Effector memory CD4-positive, alpha-beta T cell (primary cell): ENCODE measurements at places on chromosomes 7 and 10.

DNA sequence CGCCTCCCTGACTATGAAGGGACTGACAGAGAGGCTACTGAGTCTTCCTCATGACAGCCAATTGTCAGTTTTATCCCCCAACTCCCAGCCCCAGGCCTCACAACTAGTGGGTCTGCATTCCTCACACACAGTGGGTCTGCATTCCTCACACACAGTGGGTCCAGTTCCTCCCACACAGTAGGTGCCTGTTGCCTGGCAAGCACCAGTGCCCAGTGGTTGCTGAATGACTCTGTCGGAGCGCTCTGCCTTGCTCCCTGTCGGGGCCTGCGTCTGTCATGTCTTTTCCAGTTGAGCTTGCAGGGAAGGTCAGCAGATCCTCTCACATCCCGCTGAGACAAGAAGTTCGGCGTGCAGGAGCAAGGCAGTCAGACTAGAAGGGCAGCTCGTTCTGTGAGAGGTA is 590.0 kb upstream of the MKI67 start:
- no peak overlapping the region for H3K27ac ChIP-seq
- H3K36me3 ChIP-seq = no peaks in the 10 kb centered on the region
- no peaks in the 10 kb centered on the region for H3K4me1 ChIP-seq
- no peak for DNase-seq
- no peaks in the 10 kb centered on the region for H3K27me3 ChIP-seq

GRCh38 chr10:129864601-129865126 is 99.4 kb downstream of the EBF3 start:
- H3K36me3 ChIP-seq = no peaks in the 10 kb centered on the region
- no peak overlapping the region for H3K4me3 ChIP-seq
- H3K27me3 ChIP-seq = no peaks in the 10 kb centered on the region
- H3K4me1 ChIP-seq = no peaks in the 10 kb centered on the region
- H3K27ac ChIP-seq = no peak overlapping the region

DNA sequence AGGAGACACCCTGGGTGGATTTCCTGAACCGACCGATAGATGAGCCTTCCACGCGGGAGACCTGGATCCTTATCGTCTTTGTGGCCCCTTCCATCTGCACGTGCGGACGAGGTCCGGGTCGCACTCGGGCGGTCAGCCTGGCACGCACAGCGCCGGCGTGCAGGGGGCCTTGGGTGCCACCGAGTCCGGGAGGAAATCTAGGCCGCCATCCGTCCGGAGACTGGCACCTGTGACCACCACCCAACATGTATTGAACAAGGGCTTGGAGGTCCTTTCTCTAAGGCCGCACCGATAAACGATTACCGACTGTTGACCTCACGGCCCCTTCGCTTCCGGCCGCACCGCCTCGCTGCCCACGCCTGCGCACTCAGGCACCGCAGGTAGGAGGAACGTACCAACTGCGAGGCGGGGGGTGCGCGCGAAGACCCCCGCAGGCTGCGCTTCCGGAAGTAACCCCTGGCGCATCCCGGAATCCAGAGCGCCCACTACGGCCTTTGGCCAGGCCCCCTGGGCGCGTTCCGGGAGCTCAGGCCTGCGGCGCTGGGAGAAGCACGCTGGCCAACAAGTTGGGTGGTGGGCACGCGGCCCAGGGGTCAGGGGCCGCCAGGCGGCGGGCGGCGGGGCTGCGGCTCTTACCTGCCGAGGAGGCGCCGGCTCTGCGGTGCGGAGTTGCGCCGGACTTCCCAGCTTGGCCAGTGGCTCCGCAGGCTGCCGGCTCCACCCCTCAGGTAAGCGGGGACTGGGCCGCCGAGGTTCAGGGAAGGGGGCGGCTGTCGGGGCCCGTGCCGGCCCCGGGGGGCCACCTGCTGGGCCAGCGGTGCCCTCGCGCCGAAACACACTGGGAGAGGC is at the start of the genes ACTR3C and LRRC61:
Gene ACTR3C (minus strand): TSS at position 713 of the 849 bp plus-strand sequence. CDS start 28,249 bp downstream, outside the sequence.
Gene LRRC61 (plus strand): TSS at position 523 of the 849 bp plus-strand sequence. CDS start 13,507 bp downstream, outside the sequence.
- H3K36me3 ChIP-seq = peaks cover 7% of the 10 kb centered on the region
- no peaks in the 10 kb centered on the region for H3K27me3 ChIP-seq
- H3K4me1 ChIP-seq = peaks cover 16% of the 10 kb centered on the region
- peak; percentile 15 for DNase-seq
- H3K27ac ChIP-seq = peak within 1 kb of the TSS; percentile 79
- H3K4me3 ChIP-seq = peak within 1 kb of the TSS; percentile 82

DNA sequence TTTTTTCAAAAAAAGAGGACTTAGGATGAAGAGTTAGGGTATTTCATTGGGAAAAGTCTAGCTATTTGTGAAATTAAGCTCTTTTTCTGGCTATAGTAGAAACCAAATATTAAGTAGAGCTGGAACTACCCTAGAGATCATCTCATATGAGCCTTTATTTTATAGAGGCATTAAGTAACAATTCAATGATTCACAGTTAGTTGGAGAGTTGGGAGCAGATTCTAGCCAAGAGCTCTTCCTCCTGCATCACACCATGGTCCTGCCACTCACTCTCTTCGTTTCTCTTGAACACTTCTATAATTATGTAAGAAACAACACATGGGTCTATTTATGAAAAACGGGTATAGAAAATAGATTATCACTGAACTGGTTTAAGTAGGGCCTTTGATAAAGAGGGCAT is 76.1 kb upstream of the ANK3 start:
- DNase-seq = no peak
- H3K36me3 ChIP-seq = no peaks in the 10 kb centered on the region
- H3K4me3 ChIP-seq = no peak overlapping the region
- no peak overlapping the region for H3K27ac ChIP-seq
- no peaks in the 10 kb centered on the region for H3K27me3 ChIP-seq

DNA sequence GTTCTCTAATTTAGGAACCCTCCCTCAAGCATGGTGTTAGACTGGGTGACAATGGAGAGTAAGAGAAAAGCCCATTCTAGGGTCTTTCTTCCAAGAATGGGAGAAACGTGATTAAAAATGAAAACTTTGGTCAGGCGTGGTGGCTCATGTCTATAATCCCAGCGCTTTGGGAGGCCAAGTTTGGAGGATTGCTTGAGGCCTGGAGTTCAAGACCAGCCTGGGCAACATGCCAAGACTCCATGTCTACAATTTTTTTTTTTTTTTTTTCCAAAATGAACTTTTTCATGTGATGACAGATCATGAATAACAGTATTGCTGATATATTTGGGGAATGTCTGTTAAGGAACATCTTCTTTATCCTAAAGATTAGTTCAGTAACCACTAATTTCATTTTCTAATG is 194.6 kb downstream of the MLLT10 start:
- peaks cover 12% of the 10 kb centered on the region for H3K36me3 ChIP-seq
- no peak overlapping the region for H3K27ac ChIP-seq
- no peak for DNase-seq
- H3K27me3 ChIP-seq = no peaks in the 10 kb centered on the region
- no peaks in the 10 kb centered on the region for H3K4me1 ChIP-seq
- H3K4me3 ChIP-seq = no peak overlapping the region

- H3K27ac ChIP-seq = no peak overlapping the region
- H3K27me3 ChIP-seq = no peaks in the 10 kb centered on the region
- no peak for DNase-seq
These were observed 176.3 kb downstream of the RPS24 start for GRCh38 chr10:78209970-78210369.

- no peak overlapping the region for H3K4me3 ChIP-seq
- no peaks in the 10 kb centered on the region for H3K4me1 ChIP-seq
- no peaks in the 10 kb centered on the region for H3K36me3 ChIP-seq
- H3K27ac ChIP-seq = no peak overlapping the region
- H3K27me3 ChIP-seq = no peaks in the 10 kb centered on the region
These were observed 20.8 kb downstream of the VWA2 start for GRCh38 chr10:114259824-114260223.

DNA sequence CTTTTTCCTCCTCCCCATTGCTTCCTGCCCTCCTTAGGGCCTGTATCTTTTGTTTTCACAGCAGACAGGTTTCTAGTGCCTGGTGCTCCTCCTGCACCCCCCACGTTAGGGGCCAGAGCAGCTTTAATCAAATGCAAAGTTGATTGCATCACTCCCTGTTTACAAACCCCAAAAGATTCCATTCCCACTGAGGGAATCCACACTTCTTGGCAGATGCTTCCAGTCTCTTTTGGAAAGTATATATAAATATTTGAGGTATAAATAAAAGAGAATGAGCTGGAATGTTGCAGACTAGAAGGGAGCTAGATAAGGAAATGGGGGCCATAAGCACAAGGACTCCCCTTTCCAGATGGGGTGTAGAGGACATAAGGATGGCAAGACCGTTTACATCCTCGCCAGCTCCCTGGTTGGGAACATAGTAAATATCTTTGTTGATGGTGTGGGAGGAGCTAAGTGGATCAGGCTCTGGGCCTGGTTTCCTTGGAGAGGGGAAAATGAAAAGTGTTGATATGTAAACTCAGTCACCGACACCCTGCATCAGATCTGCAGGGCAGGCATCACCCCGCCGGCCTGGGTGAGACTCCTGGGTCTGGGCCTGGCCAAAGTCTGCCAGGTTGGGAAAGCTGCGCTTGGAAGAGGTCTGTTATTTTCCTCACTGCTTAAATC is 6.2 kb downstream of the RARRES2 start:
- H3K27me3 ChIP-seq = peaks cover 1% of the 10 kb centered on the region
- DNase-seq = no peak
- no peaks in the 10 kb centered on the region for H3K4me1 ChIP-seq
- no peak overlapping the region for H3K4me3 ChIP-seq
- H3K36me3 ChIP-seq = peaks cover 8% of the 10 kb centered on the region

DNA sequence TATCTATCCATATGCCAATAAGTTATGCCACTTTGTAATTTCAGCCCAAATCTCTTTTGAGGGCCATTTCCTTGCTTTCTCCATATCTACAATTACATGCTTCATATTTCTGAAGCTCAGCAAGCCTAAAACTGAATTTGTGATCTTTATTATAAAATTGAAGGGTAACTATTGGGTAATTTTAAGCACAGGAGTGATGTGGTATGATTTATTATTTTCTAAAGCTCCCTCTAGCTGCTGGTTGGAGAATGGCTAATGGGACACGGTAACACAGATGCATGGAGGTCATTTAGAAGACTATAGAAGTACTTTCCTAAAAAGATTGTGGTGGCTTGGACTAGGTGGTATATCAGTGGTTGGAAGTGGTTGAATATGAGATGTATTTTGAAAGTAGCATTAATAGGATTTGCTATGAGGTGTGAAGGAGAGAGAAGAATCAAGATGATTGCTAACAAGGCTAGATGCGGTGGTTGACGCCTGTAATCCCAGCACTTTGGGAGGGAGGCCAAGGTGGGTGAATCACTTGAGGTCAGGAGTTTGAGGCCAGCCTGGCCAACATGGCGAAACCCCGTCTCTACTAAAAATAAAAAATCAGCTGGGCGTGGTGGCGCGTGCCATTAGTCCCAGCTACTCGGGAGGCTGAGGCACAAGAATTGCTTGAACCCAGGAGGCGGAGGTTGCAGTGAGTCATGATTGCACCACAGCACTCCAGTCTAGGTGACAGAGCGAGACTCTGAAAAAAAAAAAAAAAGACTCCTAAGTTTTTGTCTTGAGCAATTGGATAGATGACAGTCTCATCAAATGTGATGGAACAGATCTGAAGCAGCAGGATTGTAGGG is 13.9 kb downstream of the KLHDC10 start:
- DNase-seq = no peak
- no peak overlapping the region for H3K27ac ChIP-seq
- no peaks in the 10 kb centered on the region for H3K27me3 ChIP-seq
- H3K4me1 ChIP-seq = no peaks in the 10 kb centered on the region
- no peak overlapping the region for H3K4me3 ChIP-seq
- H3K36me3 ChIP-seq = no peaks in the 10 kb centered on the region

DNA sequence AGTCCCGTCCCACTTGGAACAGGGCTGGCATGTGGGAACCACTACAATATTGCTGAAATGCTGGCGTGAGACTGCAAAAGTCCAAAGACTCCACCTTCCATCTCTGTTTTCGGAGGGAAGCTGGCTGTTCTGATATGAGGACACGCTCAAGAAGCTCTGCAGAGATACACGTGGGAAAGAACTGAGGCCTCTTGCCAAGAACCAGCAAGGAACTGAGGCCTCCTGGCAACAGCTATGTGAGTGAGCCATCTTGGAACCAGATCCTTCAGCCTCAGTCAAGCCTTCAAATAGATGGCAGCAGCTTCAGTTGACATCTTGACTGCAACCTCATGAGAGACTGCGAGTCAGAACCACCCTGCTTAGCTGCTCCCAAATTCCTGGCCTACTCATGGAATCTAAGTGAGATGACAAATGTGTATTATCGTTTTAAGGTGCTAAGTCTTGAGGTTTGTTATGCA is 30.8 kb downstream of the SGMS1 start:
- no peaks in the 10 kb centered on the region for H3K4me1 ChIP-seq
- no peak overlapping the region for H3K4me3 ChIP-seq
- H3K36me3 ChIP-seq = peaks cover 14% of the 10 kb centered on the region
- DNase-seq = no peak
- H3K27ac ChIP-seq = no peak overlapping the region

GRCh38 chr10:70967591-70968587 is 79.5 kb upstream of the PCBD1 start:
- DNase-seq = no peak
- H3K27me3 ChIP-seq = no peaks in the 10 kb centered on the region
- no peak overlapping the region for H3K4me3 ChIP-seq
- no peak overlapping the region for H3K27ac ChIP-seq
